Brain pericyte (primary cell): ENCODE measurements at places on chromosomes 5 and 9.

DNA sequence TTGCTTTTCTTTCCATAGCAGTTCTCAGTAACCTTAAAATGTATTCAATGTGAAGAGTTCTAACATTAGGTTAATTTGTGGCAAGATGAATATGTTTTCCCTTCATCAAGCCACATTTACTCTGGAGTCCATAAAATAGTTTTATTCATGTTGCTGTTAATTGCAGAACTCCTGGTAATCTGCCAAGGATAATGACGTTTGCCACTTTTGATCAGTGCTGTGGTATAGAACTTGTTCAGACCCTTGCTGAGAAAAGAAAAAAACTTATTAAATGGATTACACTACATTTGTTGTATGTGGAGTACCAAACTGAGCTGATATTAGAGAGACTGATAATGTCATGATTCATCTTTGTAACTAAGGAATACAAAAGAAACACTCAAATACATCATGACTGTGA lies 212.4 kb upstream of the DMAC1 start:
- DNase-seq, result no peak

DNA sequence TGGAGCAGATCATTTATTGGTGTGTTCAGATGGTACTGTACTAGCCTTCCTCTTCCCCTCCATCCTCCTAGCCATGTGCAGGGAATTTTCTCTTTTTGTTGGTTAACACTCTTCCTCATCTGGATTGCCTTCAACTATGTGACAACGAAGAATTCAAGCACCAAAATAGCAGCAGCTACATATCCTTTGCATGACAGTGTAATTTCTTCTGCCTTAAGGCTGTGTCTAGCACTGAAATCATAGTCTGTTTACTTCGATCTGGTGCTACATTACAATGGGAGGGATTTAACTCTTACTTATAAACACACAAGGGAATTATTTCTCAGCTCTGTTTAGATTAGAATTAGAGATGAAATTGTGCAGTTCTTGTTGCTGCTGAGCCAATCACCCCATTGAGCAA lies 260.4 kb downstream of the ARL15 start:
- DNase-seq, result no peak

DNA sequence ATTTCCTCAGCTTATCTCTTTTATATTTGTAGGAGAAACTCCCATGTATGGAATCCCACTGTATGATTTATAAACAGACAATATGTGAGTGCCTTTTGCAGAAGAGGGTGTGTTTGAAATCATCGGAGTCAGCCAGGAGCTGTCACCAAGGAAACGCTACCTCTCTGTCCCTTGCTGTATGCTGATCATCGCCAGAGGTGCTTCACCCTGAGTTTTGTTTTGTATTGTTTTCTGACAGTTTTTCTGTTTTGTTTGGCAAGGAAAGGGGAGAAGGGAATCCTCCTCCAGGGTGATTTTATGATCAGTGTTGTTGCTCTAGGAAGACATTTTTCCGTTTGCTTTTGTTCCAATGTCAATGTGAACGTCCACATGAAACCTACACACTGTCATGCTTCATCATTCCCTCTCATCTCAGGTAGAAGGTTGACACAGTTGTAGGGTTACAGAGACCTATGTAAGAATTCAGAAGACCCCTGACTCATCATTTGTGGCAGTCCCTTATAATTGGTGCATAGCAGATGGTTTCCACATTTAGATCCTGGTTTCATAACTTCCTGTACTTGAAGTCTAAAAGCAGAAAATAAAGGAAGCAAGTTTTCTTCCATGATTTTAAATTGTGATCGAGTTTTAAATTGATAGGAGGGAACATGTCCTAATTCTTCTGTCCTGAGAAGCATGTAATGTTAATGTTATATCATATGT lies 18.0 kb upstream of the CTSL start:
- DNase-seq, result no peak

GRCh38 chr5:149215478-149216090 lies 56.1 kb upstream of the AFAP1L1 start:
- no peak for DNase-seq

- DNase-seq, result no peak
Observed at GRCh38 chr5:9775339-9775738, 145.2 kb upstream of the TAS2R1 start.

- no peak for DNase-seq
Observed at GRCh38 chr5:66671305-66671704, 75.1 kb downstream of the MAST4 start.

DNA sequence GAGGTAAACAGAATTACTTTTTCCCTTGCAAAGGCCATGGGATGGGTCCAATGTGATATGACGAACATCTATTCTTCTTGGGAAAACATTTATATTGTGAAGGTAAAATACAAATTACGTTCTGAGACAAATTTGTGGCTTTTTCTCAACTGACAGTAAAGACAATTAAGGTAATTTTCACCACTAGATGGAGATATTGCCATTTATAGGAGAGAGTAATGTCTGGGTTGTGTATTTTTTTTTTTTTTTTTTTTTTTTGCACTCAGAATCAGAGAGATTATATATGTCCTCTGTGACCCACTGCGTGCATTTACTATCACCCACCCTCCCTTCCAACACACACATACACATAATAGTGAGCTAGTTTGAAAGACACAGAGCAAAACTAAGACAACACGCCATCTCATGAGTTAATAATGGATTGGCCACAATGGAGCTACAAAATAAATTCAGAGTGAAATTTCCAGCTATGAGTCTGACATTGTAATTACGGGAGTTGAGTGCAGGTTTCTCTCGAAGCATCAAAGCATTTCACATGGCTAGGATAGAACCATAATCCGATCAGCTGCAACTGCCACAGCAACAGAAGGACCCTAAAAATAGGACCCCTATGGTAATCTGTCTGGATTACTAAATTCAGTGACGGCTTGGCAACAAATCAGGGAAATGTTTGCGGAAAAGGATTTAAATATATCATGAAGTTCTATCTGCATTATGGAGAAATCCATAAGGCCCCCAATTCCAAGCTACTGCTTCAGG lies 49.2 kb downstream of the ANXA1 start:
- DNase-seq, result no peak
